ENCODE measurements at places on chromosomes 2 and 18. TPM values are rescaled to one million over a fixed set of nuclear protein-coding genes. Genes with fewer than 3 reads are reported as not detected.

Gene IL1RN
- 0.14 TPM for total RNA-seq

Gene ASIC4
- total RNA-seq: not detected

Gene ALPP
- total RNA-seq: 0.56 TPM

Gene CPLX4
- not detected for total RNA-seq

Gene LGALSL
- 10.5 TPM for total RNA-seq
